ENCODE measurements at places on chromosomes 7 and 10. TPM values are rescaled to one million over a fixed set of nuclear protein-coding genes. Genes with fewer than 3 reads are reported as not detected.

MCM10 gene
- total RNA-seq, result 57.4 TPM

HPS1 gene
- total RNA-seq, result 95.5 TPM

TRIL gene
- total RNA-seq, result not detected

ZNF277 gene
- total RNA-seq, result 21.2 TPM

PDK4 gene
- not detected for total RNA-seq

ENKUR gene
- total RNA-seq, result not detected

NKX1-2 gene
- not detected for total RNA-seq

CLRN3 gene
- not detected for total RNA-seq

GJD4 gene
- total RNA-seq, result not detected
